ENCODE measurements at places on chromosomes 1 and 21. TPM values are rescaled to one million over a fixed set of nuclear protein-coding genes. Genes with fewer than 3 reads are reported as not detected.

BMP8A gene
- total RNA-seq = 1.4 TPM

OR2L13 gene
- not detected for total RNA-seq

MAB21L3 gene
- not detected for total RNA-seq

KCNJ6 gene
- total RNA-seq = not detected

CFHR1 gene
- total RNA-seq = not detected

SLC6A9 gene
- total RNA-seq = 1.6 TPM

TIE1 gene
- 51.7 TPM for total RNA-seq
